Retinal pigment epithelial cell (primary cell): ENCODE measurements at places on chromosomes 5 and 9.

DNA sequence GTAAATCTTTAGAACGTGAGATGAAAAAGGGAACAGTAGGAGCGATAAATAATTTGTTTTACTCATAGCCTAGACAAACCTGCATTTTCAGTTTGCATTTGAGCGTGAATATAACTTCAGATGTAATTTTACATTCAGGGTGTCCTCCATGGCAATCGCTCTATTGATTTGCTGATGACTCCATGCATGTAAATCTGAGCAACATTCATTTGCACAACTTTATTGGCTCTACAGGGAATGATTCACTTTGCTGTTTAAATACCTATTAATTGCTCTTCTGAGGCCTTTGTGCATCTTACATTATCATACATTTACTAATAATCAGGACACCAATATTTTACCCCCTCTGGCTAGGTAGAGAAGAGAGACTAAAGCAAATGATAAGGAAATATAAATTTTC, 122.2 kb downstream of the EGFLAM start:
- no peak for DNase-seq

GRCh38 chr9:120783602-120784047, 9.6 kb downstream of the FBXW2 start:
- no peak for DNase-seq

DNA sequence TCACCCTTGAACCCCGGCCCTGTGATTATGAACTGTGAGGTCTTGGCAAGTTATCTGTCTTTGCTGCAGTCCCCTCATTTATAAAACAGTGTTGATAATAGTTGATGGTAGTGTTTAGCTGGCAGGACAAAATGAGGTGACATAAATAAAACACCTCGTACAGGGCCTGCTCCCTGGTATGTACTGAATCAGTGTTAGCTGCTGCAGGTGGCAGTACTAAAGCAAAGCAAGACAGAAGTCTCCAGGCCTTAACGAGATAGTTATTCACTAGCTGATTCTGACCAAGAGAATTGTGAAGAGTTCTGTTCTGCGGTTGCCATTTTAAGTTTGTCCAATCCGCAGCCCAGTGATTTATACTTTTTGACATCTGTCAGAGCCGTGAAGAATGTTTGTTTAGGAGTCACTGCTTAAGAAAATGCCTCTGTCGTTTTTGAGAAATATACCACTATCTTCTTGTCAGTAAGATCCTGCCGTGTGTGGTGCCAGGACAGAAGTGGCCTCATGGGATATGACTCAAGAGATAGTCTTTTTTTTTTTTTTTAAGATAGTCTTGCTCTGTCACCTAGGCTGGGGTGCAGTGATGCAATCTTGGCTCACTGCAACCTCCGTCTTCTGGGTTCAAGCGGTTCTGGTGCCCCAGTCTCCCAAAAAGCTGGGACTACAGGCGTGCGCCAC, 75.9 kb downstream of the KDM4C start:
- DNase-seq: no peak

GRCh38 chr5:173888473-173889131, 453 bp downstream of the CPEB4 start:
- DNase-seq: no peak

GRCh38 chr9:98883276-98883675, 60.4 kb upstream of the COL15A1 start:
- no peak for DNase-seq

DNA sequence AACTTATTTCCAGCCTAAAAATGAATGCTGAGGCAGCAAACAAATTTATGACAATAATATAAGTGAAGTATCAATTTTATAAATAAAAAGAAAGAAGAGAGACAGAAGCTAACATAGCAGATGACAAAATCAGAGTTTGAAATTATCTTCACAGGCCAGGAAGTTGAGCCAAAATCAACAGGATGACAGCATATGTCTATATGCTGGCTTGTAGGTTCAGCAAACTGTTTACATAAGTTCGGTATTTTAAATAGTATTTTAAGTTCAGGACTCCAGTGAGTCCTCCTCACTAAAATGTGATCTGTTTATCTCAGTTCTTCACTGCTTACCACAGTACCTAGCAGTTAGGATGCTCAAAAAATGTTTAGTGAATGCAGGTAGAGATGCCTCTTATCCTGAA, 359.6 kb upstream of the SMC2 start:
- DNase-seq: no peak

- DNase-seq: no peak
These were observed 30.2 kb upstream of the SPEF2 start for GRCh38 chr5:35587419-35587818.

DNA sequence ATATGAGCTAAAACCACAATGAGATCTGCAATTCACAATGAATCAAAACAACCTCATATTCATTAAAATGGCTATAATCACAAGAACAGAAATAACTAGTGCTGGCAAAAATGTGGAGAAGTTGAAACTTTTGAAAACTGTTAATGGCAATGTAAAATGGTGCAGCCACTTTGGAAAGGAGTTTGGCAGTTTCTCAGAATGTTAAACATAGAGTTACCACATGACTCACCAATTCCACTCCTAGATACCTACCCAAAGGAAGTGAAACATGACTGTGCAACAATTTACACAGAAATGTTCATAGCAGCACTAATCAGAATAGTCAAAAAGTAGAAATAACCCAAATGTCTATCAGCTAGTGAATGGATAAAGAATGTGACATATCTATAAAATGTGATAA, 862.2 kb downstream of the DTWD2 start:
- no peak for DNase-seq

GRCh38 chr9:124482431-124483031, 24.7 kb downstream of the NR5A1 start:
- no peak for DNase-seq

DNA sequence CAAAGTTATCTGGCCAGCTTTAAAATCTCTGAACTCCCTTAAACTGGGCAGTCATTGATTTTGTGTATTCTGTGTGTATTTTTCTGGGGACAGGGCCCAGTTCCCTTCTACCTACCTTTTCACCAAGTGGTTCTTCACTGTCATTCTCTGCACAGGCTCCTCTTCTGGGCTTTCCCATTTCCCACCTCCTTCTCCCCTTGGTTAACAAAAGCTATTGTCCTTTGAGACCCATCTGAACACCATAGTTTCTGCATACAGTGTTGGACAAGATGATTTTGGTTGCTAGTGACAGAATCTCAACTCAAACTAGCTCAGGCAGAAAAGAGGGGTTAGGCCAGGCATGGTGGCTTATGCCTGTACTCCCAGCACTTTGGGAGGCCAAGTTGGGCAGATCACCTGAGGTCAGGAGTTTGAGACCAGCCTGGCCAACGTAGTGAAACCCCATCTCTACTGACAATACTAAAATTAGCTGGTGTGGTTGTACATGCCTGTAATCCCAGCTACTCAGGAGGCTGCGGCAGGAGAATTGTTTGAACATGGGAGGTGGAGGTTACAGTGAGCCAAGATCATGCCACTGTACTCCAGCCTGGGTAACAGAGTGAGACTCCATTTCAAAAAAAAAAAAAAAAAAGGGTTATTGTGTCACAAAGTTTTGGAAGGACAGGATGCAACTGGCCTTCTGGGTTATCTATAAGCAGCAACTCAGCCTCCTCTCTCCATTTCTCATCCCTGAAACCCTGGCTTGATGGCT, 31.0 kb upstream of the ANKRD34B start:
- DNase-seq: no peak

- no peak for DNase-seq
These were observed 133.2 kb downstream of the TMEM174 start for GRCh38 chr5:73306078-73306719.

DNA sequence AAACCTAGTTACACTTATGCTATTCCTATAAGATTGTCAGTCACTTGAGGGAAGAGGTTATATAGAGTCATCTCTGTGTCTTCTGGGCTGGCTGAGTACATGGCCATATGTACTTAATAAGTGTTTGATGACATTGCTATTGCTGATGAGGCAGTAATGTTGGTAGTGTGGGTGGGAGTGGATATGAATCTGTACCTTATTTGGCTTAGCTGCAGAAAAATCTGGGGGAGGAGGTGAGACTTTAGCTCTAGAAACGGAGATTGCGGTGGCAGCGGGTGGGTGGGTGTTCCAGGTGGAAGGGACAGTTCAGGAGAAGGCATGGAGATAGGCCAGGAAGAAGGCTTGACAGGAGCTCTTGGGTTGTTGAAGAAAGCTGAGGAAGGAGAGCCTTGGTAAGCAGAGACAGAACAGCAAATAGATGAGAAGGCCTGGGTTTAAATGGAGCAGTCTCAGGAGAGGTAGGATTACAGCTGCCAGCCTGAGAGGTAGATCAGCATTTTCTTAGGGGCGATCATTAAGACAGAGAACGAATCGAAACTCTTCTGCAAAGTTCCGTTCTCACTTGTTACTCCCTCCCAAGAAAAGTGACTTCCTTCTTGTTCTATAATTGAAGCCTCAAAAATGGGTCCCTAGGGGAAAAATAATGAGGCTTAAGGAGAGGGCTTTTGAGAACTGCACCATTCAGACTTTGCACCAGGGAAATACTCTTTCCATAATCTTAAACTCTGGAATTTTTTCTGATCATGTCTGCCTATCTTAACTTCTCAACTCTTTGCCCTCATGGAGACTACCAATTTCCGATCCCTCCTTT, 160.5 kb downstream of the UNC13B start:
- DNase-seq: no peak

DNA sequence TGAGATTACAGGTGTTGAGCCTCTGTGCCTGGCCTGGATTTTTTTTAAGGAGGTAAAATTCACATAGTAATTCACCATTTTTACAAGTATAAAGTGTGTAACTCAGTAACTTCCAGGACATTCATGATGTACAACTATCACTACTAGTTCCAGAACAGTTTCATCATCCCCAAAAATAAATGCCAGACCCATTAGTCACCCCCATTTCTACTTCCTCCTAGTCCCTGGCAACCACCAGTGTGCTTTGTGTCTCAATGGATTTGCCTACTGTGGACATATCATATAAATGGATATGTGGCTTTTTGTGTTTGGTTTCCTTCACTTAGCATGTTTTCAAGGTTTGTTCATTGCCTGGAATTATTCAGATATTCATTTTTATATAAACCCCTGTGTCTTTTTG, 72.5 kb upstream of the PANK3 start:
- DNase-seq: no peak

GRCh38 chr9:86328156-86328555, 26.1 kb downstream of the TUT7 start:
- DNase-seq: no peak

DNA sequence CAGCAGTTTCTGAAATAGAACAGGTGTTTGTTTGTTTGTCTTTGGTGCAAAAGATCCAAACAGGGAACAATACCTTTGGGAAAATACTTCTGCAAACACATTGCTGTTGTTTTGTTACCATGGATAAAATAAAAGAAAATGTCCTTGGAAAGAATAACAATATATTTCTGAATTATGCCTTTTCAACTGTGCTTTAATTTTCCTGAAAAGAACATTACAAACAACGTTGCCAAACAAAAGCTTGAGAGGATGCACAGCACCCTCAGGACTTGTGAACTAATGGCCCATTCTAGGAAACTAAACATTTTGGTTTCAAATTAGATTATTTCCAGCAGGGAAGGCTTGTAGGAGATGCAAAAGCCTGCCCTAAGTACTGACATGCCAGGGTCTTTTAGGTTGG, 967.2 kb downstream of the TLE4 start:
- DNase-seq: no peak

GRCh38 chr9:37952731-37953130, 48.8 kb upstream of the SLC25A51 start:
- DNase-seq: no peak

DNA sequence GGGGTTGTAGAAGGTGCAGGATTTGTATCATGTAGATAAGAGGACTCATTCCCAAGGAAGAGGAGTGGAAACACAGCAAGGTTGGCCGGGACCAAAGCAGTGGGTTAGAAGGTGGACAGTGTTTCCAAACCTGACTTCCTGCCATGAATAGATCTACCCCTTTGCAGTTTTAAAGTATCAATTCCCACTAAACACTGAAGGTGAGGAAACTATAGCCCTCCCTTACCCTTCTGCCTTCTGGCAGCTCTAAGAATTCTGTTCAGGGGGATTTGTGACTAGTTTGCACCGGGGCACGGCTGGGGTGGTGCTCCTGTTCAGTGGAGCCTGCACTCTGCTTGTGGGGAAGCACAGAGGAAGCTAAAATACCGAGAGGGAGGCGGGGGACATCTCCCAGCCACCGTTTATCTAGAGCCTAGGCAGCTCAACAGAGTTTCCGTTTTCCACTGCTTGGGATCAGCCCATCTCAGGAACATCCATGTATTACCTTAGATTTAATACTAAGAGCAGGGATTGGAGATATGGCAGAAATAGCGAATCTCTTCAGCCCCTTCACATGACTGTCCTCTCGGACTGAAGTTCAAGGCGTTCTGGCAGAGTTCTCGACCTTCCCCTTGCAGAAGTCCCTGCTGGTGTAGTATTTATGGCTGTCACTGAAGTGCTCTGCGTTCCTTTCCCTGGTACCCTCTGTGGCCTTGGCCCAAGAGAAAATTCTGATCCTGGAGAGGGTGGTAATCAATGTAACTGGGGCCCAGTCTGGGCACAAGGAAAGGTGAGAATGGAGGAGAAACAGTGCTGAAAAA, 5.4 kb downstream of the ISL1 start:
- no peak for DNase-seq
